ENCODE measurements at places on chromosomes 16 and 17. TPM values are rescaled to one million over a fixed set of nuclear protein-coding genes. Genes with fewer than 3 reads are reported as not detected.

Gene CES3
- total RNA-seq: 0.39 TPM

Gene CES1
- total RNA-seq: 5.8 TPM

Gene TOX3
- total RNA-seq: not detected

Gene HS3ST6
- total RNA-seq: not detected

Gene HOXB6
- total RNA-seq: 2.3 TPM

Gene CPD
- total RNA-seq: 201 TPM

Gene KRTAP9-4
- total RNA-seq: not detected

Gene HIC1
- 38.2 TPM for total RNA-seq

Gene DNAAF8
- total RNA-seq: 1.2 TPM

Gene TCAP
- total RNA-seq: 0.53 TPM

Gene KRT17
- 9.0 TPM for total RNA-seq

Gene USH1G
- total RNA-seq: 0.03 TPM

Gene C1QL1
- total RNA-seq: 0.33 TPM
